ENCODE measurements at places on chromosomes 2 and 18.

GRCh38 chr2:28649481-28650265, 102.0 kb upstream of the PPP1CB start:
- DNase-seq, result no peak

- no peak for DNase-seq
Measured at GRCh38 chr2:164510895-164511294, 110.4 kb downstream of the GRB14 start.

DNA sequence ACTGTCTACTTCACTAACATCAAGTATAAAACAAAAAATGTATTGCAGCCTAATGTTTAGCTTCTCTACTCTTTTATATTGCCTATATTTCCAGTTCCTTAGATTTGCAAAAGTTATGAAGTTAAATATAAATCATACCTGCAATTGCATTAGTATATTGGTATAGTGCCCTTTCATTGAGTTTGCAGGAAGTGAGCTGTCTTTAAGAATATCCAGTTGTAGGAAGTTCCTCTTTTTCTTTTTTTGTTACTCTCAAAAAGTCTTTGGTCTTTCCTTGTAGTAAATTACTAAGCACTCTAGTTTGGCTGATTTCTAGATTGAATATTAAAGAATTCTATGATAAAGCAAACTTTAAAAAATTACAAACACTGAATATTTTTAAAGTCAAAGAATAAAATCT, 71.3 kb upstream of the FN1 start:
- no peak for DNase-seq

DNA sequence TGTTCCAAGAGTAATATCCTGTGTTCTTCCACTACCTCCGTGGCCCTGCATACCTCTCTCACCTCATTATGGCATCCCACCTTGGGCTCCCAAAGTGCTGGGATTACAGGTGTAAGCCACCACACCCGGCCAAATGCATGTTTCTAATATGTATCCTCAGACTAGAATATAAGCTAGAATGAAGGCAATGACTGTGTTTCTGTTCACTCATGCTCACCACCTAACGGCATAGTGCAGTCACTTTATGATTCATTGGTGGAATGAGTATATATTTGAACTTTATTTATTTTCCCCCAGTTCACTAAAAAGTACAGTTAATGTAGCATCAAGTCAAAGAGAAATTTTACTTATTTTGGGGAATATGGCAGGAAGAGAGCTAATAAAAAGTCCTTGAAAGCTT, 11.3 kb downstream of the PIGN start:
- DNase-seq, result no peak

DNA sequence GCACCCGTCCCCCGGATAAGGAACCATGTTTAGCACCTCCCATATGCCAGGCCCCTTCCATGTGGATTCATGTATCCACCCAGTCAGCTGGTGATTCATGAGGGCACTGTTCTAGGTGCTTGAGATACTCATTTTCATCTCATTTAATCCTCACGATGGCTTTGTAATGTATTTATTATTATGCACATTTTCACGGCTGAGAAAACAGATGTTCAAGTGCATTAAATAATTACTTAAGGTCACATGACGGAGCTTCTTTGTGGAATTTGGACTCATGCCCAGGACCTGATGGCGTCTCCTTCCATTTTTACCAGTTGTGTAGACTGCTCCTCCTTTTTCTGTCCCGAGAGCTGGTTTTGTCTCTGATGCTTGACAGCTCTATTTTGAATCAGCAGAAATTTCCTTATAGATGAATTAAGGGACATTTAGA, 72.2 kb upstream of the RBM44 start:
- DNase-seq, result no peak

- DNase-seq, result no peak
Measured at GRCh38 chr2:153047220-153047619, 328.8 kb downstream of the ARL6IP6 start.

- no peak for DNase-seq
Measured at GRCh38 chr2:47187069-47187468, 32.0 kb upstream of the STPG4 start.

- DNase-seq, result no peak
Measured at GRCh38 chr2:208847651-208848050, 441.1 kb downstream of the PTH2R start.

GRCh38 chr18:78711316-78711715, 268.3 kb upstream of the SALL3 start:
- no peak for DNase-seq

GRCh38 chr2:224764565-224765236, 48.5 kb upstream of the CCDC195 start:
- no peak for DNase-seq

DNA sequence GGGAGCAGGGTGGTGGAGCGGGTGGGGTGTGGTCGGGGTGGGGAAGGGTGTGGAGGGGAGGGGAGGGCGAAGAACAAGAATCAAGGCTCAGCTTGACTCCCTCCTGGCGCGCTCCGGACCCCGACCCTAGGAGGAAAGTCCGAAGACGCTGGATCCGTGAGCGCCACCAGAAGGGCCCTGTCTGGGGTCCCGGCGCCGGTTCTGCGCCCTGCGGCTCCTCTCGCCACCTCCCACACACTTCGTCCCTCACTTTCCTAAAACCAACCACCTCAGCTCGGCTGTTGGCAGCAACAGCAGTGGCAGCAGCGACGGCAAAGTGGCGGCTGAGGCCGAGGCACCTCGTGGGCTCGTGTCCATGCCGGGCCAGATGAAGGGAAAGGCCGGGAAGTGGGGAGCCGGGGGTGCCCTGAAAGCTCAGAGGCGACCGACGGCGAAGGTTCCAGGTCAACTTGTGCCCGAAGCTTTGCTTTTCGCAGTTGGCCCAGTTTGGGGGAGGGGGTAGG, 2.1 kb downstream of the KLHL14 start:
- no peak for DNase-seq

DNA sequence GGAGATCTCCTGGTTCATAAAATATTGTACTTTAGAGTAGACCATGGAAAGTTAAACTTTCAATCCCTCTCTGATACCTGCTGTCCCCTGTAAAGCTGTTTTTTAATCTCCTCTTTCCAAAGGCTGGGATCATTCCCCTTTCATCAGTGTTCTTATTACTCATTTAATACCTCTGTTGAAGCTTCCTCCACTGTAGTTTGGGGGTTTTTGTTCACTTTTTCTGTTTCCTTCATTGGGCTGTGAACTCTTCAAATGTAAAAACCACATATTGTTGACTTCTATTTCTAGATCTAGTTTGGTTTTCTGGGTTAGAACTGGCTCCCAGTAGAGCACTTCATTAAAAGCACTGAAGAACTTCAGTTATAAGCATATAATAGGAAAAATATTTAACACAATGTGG, 598.1 kb downstream of the RNF144A start:
- DNase-seq, result no peak

DNA sequence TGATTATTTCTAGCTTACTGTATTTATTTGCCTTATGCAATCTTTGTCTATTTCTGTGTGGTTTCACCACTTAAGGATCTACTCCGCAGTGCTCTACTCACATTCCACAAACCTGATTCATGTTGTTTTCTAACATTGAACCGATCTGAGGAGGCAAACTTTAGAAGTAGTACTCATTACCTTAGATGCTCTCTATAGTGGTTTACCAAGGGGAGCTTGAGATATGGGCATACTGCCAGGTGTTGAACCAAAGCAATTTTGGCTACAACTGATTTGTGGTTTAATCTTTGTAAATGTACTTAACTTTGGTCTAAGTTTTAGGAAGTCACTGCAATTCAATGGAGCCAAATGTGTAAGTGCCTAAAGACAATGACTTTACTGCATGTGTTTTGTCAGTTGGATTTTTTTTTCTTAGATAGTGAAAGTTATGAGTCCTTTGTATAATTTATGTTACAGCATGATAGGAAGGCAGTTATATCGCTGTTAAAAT, 50.1 kb downstream of the MAP2 start:
- peak; percentile 91 for DNase-seq

DNA sequence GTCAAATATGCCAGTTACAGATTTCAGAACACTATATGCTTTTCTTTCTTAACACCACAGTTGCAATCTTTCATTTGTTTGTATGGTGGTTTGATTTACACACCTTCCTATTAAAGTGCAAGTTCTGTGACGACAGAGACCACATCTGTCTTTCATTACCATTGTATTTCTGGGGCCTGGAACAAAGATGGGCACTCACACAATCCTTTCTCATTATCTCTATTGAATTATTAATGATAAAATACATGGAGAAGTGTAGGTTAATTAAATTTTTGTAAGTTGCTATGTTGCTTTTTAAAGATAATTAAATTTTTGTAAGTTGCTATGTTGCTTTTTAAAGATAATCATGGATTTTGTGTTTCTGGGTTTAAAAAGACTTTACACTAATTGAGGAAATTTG, 79.9 kb downstream of the KCTD18 start:
- DNase-seq, result no peak

GRCh38 chr2:47617028-47617427, 165.9 kb upstream of the MSH6 start:
- no peak for DNase-seq

DNA sequence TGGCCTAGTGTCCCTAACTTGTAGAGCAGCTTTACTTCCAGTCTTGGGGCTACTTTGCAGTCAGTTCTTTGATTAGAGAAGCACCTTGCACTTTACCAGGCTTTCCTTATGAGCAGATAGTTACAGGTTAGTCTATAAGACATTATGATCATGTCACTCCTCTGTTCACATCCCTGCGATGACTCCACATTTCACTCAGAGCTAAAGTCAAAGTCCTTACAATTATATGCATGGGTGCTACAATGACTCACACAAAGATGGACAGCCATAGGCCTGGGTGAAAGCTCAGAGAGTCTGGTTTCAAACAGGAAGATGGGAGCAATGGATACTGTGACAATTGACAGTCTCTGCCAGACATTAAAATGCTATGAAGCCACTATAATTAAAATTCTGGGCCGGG, 27.1 kb upstream of the SSB start:
- DNase-seq, result no peak

DNA sequence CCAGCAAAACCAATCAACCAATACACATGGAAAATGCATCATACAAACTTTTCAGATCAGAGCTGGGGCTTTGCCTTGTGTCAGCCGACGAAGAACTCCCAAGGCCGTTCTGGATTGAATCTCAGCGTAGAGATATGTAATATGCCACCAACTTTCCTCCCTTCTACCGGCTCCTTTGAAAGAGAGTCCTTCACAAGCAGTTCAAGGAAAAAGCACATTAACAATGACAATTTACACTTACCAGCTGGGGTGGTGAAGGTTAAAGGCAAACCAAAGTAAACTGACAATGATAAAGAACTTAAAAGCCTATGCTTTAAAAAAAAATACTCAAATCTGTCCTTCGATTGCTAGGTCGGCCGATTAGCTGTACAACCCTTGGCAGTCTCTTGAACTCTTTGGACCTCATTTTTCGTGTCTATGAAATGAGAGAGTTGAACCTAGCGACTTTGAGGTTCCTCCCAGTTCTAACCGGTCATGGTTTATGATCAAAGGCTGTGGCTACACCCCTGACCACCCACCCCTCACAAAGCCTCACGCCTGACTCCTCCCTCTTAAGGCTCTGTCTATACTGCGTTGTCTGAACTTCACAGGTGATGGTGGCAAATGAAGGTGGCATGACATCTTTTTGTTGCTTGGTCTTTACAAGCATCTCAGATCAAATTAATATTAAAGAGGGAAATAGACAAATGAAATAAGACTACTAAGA, 46.2 kb downstream of the BCL2 start:
- no peak for DNase-seq

DNA sequence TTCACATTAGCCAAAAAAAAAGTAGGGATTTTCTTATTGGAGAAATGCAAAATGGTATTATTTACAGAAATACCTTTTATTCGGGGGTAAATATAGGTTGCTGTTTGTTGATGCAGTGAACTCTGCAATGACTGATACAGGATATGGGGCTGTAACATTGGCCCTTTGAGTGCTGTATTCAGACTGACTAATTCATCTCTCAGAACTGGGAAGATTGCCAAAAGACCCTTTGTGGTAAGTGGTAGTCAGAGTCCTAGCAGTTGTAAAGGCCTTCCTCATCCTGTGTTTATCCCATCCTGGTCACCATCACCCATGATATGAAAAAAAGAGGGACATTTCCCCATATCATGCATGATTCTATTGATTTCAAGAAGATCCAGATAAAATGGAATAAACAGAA, 14.0 kb upstream of the DCC start:
- DNase-seq, result no peak

GRCh38 chr18:70228536-70228935, 23.0 kb upstream of the RTTN start:
- DNase-seq, result no peak

- DNase-seq, result no peak
Measured at GRCh38 chr18:72940986-72941385, 73.2 kb upstream of the NETO1 start.

All from BJ (cell line).